Ascending aorta (tissue), 2 donors: ENCODE measurements at places on chromosomes 2 and 18.

GRCh38 chr2:20113986-20114938, 62.8 kb upstream of the LAPTM4A start:
- no peaks in the 10 kb centered on the region for H3K4me1 ChIP-seq
- H3K27me3 ChIP-seq = no peaks in the 10 kb centered on the region
- H3K27ac ChIP-seq = no peak overlapping the region
- no peak for DNase-seq

DNA sequence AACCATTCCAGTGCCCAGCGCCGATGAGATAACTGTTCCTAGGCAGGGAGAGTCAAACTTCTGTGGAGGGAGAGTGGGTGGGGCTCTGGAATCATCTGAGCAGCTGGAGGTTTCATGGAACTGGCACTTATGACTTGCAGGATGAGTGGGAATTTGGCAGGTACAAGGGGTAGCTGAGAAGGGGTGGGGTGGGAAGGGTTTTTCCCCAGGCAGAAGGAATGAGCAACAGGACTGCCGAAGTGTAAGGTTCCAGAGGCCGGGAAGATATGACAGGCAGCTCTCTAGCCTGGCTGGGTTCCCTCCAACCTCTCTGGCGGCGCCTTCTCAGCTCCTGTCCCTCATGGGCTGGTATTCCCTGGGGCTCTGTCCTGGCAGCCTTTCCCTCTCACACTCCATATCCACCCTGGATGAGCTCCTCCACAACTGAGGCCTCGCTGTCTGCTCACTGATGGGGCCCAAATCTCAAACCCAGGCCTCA, 2.5 kb upstream of the TET3 start:
- no peaks in the 10 kb centered on the region for H3K27me3 ChIP-seq
- H3K4me3 ChIP-seq = no peak overlapping the region

GRCh38 chr2:161766334-161766733, 142.1 kb downstream of the SLC4A10 start:
- H3K4me1 ChIP-seq = no peaks in the 10 kb centered on the region
- H3K4me3 ChIP-seq = no peak overlapping the region
- no peak overlapping the region for H3K27ac ChIP-seq
- H3K27me3 ChIP-seq = no peaks in the 10 kb centered on the region

GRCh38 chr2:96108541-96109360, 7.6 kb downstream of the ADRA2B start:
- H3K36me3 ChIP-seq = no peaks in the 10 kb centered on the region
- H3K4me3 ChIP-seq = no peak overlapping the region
- peaks cover 7% of the 10 kb centered on the region for H3K4me1 ChIP-seq
- no peak overlapping the region for H3K27ac ChIP-seq

DNA sequence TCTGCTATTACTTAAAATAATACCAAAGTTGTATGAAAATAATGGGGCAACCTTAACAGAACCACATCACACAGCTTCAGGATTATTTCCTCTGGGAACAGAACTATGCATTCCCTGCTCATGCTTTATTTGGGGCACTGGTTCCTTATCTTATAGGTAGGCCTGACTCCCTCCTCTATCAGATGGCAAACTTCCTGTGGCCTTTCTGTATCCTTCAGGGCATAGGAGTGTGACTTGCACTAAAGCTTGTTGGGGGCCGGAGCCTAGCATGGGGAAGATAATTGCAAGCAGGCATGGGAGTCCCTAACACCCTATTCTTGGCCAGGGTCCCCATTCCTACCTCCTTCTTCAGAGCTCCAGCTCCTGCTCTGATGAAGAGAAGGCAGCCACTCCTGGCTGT, 167.2 kb upstream of the SERTAD2 start:
- no peaks in the 10 kb centered on the region for H3K4me1 ChIP-seq
- DNase-seq = no peak
- no peak overlapping the region for H3K4me3 ChIP-seq
- no peaks in the 10 kb centered on the region for H3K36me3 ChIP-seq
- H3K27ac ChIP-seq = no peak overlapping the region

DNA sequence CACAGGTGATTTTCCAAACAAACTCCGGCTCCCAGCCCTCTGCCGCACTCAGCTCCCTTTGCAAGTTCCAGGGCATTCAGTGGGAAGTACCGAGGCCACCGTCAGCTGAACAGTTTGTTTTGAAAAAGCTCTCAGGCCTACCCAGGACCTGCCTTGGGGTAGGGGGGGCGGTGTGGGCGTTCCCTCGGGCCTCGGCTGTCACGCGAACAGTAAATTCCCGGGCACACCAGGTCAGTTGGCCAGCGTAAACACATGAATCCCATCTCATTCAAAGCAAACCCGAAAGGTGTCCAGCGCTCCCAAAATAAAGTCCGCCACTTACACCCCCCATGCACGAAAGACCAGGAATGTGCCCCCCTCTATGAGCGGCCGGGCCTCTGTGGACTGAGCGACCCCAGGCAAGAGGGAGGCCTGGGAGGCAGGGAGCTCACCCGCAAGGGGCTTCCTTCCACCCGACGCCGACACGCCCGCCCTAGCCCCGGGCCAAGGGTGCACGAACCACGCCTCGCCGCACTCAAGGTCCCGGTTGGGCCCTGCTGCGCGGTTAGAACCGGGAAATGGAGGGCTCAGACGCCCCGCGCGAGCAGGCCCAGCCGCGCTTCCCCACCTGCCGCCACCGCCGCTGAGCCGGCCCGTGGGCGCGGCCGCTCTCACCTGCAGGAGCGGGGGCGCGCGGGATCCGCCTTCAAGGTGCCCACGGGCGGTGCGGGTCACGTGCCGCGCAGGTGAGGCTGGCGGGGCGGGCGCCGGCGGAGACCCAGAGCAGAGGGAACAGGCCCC, at the start of gene WDSUB1:
Gene WDSUB1 (minus strand): TSS at position 775 of the 780 bp plus-strand sequence. CDS start 3,634 bp downstream, outside the sequence.
- peak; percentile 86 for DNase-seq
- peak within 1 kb of the TSS; percentile 86 for H3K27ac ChIP-seq
- H3K4me3 ChIP-seq = peak within 1 kb of the TSS; percentile 88

DNA sequence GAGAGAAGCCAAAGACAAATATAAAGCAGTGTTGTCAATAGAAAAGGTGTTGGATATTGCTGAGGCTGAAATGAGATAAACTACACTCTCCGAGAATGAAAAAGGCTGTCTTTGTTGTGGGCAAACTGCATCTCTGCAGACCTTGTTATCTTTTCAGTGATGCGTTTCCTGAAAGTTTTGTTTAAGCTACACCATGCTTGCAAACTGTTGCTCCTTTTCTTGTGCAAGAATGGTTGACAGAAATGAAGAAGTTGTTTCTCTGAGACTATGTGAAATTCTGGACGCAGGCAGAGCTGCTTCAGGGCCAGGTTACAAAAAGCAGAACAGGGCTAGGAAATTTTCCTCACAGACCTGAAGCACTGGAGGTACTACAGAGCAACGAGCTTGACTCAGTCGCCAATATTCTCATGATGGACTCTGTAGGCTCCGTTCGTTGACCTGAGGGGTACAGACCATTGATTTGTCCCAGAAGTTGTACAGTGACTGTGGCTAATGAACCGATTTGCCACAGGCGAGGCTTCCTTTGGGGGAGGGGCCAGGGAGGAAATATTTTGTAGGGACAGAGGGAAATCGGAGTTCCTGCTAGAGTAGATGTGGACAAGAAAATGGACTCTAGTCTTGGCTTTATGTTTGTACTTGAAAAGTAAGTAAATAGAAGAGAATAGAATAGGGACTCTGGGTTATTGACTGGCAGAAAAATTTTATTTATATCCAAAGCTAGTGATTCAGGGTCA, 3.5 kb upstream of the ATL2 start:
- no peak for DNase-seq
- H3K27me3 ChIP-seq = no peaks in the 10 kb centered on the region
- H3K36me3 ChIP-seq = no peaks in the 10 kb centered on the region
- H3K4me1 ChIP-seq = peaks cover 3% of the 10 kb centered on the region

DNA sequence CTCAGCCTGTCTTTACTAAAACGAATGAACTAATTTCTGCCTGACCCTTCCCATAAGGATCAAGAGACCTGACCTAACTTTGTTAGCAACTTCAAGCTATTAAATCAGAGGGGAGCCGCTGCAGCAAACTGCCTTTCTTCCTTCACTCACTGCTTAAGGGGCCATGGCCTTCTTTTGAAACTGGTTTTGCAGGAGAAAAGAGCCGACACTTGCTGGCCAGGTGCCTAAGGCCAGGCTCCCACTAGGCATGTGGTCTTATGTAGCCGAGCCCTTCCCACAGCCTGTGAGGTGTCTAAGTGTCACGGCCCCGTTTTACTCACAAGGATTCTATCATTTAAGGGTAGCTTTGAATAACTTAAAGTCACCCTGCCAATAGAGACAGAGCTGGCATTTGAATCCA, 130.8 kb downstream of the ZNF236 start:
- peaks cover 4% of the 10 kb centered on the region for H3K4me1 ChIP-seq
- DNase-seq = no peak
- H3K4me3 ChIP-seq = peak overlapping the region; percentile 31
- H3K27me3 ChIP-seq = no peaks in the 10 kb centered on the region
- peak overlapping the region; percentile 51 for H3K27ac ChIP-seq

- DNase-seq = no peak
- H3K4me3 ChIP-seq = no peak overlapping the region
- H3K36me3 ChIP-seq = no peaks in the 10 kb centered on the region
- peaks cover 1% of the 10 kb centered on the region for H3K4me1 ChIP-seq
- H3K27ac ChIP-seq = no peak overlapping the region
Observed at GRCh38 chr18:34890486-34891085, 150.6 kb upstream of the MAPRE2 start.

GRCh38 chr2:69422198-69422597, 15.0 kb downstream of the NFU1 start:
- H3K27ac ChIP-seq = no peak overlapping the region
- no peaks in the 10 kb centered on the region for H3K27me3 ChIP-seq
- H3K4me1 ChIP-seq = no peaks in the 10 kb centered on the region
- peaks cover 42% of the 10 kb centered on the region for H3K36me3 ChIP-seq
- DNase-seq = no peak

DNA sequence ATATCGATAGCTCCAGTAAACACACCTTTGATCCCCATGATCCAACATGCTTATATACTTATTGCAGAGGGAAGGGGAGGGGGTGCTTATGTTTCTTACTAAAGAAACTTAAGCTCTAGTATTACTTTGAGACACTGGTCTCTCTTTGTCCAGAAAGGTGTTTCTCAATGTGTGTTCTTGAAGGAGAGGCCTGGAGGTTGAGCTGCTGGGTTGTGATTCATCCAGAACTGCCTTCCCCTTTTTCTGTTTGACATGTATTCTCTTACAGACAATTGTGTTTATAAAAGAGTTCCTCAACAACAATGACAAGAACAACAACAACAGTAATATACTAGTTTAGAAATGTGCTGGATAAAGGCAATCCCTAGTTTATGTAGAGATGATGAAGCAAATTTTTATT, 516.0 kb upstream of the FAM98A start:
- no peaks in the 10 kb centered on the region for H3K27me3 ChIP-seq
- no peak for DNase-seq
- H3K4me1 ChIP-seq = no peaks in the 10 kb centered on the region
- H3K36me3 ChIP-seq = no peaks in the 10 kb centered on the region
- no peak overlapping the region for H3K27ac ChIP-seq

DNA sequence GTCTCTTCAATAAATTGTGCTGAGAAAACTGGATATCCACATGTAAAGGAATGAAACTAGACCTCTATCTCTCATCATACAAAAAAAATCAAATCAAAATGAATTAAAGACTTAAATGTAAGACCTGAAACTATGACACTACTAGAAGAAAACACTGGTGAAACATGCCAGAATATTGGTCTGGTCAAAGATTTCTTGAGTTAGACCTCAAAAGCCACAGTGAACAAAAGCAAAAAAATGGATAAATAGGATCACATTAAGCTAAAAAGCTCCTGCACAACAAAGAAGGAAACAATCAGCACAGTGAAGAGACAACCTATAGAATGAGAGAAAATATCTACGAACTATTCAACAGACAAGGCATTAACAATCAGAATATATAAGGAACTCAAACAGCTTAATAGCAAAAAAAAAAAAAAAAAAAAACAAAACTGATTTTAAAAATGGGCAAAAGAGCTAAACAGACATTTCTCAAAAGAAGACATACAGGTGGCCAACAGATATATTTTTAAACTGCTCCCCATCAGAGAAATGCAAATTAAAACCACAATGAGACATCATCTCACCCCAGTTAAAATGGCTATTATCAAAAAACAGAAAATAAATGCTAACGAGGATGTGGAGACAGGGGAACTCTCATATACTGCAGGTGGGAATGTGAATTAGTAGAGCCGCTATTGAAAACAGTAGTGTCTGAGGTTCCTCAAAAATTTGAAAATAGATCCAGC, 66.3 kb downstream of the NCKAP1 start:
- no peak for DNase-seq
- H3K27ac ChIP-seq = no peak overlapping the region
- H3K4me3 ChIP-seq = no peak overlapping the region
- no peaks in the 10 kb centered on the region for H3K27me3 ChIP-seq
- no peaks in the 10 kb centered on the region for H3K4me1 ChIP-seq
- H3K36me3 ChIP-seq = peaks cover 18% of the 10 kb centered on the region

DNA sequence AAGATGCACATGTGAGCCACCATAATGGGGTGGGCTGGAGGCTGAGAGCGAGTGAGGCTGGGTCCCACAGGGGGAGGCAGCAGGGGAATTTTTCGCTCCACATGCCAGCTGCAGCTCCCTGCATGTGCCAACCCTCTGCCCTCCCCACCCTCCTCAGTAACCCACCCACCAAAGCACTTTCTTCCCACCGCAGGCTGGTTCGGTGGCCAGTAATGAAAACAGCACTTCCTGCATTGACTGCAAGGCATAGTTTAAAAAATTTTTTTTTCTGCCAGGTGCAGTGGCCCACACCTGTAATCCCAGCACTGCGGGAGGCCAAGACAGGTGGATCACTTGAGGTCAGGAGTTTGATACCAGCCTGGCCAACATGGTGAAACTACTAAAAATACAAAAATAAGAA, 147.5 kb upstream of the TTC39C start:
- H3K27ac ChIP-seq = no peak overlapping the region
- DNase-seq = no peak
- H3K27me3 ChIP-seq = no peaks in the 10 kb centered on the region
- no peak overlapping the region for H3K4me3 ChIP-seq
- H3K4me1 ChIP-seq = peaks cover 9% of the 10 kb centered on the region

DNA sequence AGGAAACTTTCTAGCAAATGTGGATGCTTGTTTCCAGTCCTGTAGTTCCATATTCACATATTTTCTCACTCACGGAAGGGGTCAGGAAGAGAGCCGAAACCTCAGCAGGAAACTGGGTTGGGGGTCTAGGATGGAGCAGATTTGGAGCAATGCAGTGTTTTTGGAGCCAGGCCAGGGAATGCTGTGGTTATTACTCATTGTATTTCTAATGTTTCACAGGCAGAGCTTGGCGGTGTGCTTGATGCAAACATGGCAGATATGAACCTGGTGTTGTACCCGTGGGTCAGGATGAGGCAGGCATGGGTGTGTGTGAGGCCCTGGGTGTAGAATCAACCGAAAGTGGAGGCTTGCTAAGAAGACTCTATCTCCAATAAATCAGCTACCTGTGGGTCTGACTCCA, 34.6 kb upstream of the ACKR3 start:
- H3K27me3 ChIP-seq = no peaks in the 10 kb centered on the region
- no peaks in the 10 kb centered on the region for H3K4me1 ChIP-seq
- no peaks in the 10 kb centered on the region for H3K36me3 ChIP-seq
- H3K4me3 ChIP-seq = no peak overlapping the region
